ENCODE measurements at places on chromosomes 4 and X. TPM values are rescaled to one million over a fixed set of nuclear protein-coding genes. Genes with fewer than 3 reads are reported as not detected.

Gene PPBP
- total RNA-seq = 58.0 TPM

Gene EPHA5
- not detected for total RNA-seq

- H3K27ac ChIP-seq = no peak overlapping the region
- no peak for DNase-seq
- H3K36me3 ChIP-seq = no peaks in the 10 kb centered on the region
Measured at GRCh38 chrX:11886745-11887144, 128.7 kb downstream of the MSL3 start.

Gene CLDN22
- total RNA-seq = not detected

GRCh38 chr4:128332081-128332480 is 44.5 kb upstream of the PGRMC2 start:
- DNase-seq = no peak
- H3K27me3 ChIP-seq = no peaks in the 10 kb centered on the region
- H3K4me1 ChIP-seq = no peaks in the 10 kb centered on the region
- no peak overlapping the region for H3K27ac ChIP-seq

Gene MAGEB2
- total RNA-seq = not detected

GRCh38 chr4:1155314-1155713 is 17.1 kb downstream of the SPON2 start:
- no peak overlapping the region for H3K4me3 ChIP-seq
- no peak overlapping the region for H3K27ac ChIP-seq

DNA sequence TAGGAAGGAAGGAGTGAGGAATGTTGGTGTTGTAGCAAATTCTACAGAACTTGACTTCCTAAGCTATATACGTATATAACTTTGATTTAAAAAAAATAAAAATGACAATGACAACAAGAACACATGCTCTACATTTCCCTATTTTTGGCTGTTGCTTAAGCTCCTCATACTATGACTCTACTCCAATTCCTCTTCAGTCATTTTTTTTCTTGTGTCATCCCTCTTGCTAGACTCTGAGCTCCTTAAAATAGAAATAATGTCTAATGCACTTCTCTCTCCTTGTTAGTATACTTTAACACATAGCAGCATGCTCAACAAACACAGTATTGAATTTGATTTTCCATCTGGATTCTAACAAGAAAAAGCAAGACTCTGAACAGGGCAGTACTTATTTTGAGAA is 144.0 kb downstream of the HDX start:
- no peaks in the 10 kb centered on the region for H3K36me3 ChIP-seq
- H3K4me1 ChIP-seq = no peaks in the 10 kb centered on the region
- no peak overlapping the region for H3K4me3 ChIP-seq
- no peaks in the 10 kb centered on the region for H3K27me3 ChIP-seq
- H3K27ac ChIP-seq = no peak overlapping the region

GRCh38 chr4:1682860-1683259 is 1.3 kb downstream of the FAM53A start:
- peak overlapping the region; percentile 66 for H3K27ac ChIP-seq
- peaks cover 9% of the 10 kb centered on the region for H3K4me1 ChIP-seq
- no peaks in the 10 kb centered on the region for H3K27me3 ChIP-seq
- no peak for DNase-seq
- peak overlapping the region; percentile 89 for H3K4me3 ChIP-seq
- H3K36me3 ChIP-seq = no peaks in the 10 kb centered on the region

Gene ADAD1
- total RNA-seq = not detected

DNA sequence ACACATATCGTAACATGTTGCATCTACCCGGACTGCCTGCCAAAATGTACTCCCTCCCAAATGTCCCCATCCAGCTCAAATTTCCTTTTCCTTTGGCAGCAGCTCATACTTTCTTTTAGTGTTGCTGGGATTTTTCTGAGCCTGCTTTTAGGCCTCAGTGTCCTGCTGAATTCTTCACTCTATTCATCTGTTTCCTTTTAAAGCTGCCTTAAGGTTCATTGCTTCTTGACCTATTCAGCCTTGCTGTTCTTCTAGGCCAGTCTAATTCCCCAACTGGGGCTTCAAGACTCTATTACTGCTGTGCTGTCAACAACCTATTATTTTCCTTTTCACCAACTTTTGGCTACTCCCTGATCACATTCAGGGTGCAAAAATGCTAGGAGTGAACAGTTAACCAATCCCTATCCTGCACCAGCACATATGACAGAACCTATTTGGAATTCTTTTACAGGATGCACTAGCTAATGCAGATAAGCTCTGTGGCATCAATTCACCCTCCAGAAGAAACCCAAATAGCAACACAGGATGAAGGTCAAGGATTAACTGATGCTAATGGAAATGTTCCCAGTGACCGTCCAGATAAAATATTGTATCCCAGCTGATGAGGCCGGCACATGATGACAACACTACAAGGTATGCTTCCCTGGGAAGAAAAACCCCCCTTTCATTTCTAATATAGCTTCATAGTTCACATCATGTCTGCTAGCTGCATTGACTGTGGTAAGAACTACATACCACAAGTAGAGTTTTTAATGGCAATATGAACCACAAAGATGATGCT is 114.7 kb upstream of the TTC29 start:
- no peaks in the 10 kb centered on the region for H3K36me3 ChIP-seq
- no peak overlapping the region for H3K4me3 ChIP-seq
- peaks cover 9% of the 10 kb centered on the region for H3K4me1 ChIP-seq
- peaks cover 14% of the 10 kb centered on the region for H3K27me3 ChIP-seq
- H3K27ac ChIP-seq = no peak overlapping the region

- no peak overlapping the region for H3K4me3 ChIP-seq
- H3K27ac ChIP-seq = no peak overlapping the region
- H3K36me3 ChIP-seq = no peaks in the 10 kb centered on the region
- no peaks in the 10 kb centered on the region for H3K4me1 ChIP-seq
- no peak for DNase-seq
Measured at GRCh38 chrX:125004799-125005198, 314.9 kb upstream of the TEX13C start.

DNA sequence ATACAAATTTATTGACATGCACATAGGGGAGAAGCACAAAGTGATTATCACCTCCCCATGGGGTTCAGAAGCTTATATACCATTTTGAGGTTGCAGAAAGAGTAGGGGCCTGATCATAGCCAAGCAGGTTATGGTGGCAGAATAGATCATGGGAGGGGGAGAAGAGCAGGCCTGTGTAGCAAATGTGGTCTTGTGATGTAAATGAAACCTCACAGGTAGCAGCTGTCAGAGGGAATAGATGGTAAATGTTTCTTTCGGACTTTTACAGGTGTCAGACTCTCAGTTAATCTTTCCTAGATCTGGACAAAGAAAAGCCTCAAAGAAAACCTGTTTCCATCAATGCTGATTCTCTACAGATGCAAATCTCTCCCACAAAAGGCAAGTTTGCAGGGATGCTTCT is 84.4 kb downstream of the CFAP299 start:
- H3K4me3 ChIP-seq = no peak overlapping the region
- no peak overlapping the region for H3K27ac ChIP-seq
- no peaks in the 10 kb centered on the region for H3K27me3 ChIP-seq
- H3K36me3 ChIP-seq = no peaks in the 10 kb centered on the region

DNA sequence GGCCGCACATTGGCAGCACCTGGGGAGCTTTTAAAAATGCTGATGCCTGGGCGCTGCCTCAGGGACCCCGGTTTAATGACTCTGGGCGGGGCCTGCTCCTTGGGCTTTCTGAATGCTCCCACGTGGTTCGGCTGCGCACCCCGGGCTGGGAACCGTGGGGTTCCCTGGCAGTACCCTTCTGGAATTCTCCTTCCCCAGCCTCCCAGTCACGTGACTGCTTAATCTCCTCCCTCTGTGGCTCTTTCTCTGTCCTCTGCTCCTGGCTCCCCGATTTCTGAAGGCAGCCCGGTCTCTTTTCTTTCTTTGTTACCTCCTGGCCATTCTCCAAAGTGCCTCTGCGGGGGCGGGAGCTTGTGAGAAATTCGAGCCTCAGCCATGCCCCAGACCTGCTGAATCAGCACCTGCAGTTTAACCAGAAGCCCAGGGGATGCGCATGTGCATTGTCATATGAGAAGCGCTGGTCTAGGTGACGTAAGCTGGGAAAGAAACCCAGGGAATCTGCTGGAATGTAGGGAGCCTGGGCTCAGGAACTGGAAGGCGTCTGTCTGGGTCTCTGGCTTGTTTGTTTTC is 16.6 kb downstream of the CLCN4 start:
- no peak overlapping the region for H3K27ac ChIP-seq
- H3K4me1 ChIP-seq = peaks cover 4% of the 10 kb centered on the region
- no peak overlapping the region for H3K4me3 ChIP-seq
- DNase-seq = no peak

Gene ATP2B3
- not detected for total RNA-seq

Gene CSAG1
- not detected for total RNA-seq
